Stomach (tissue), 19 donors: ENCODE measurements at places on chromosomes 2 and 18.

GRCh38 chr18:78735131-78736014 is 244.2 kb upstream of the SALL3 start:
- no peak overlapping the region for H3K27ac ChIP-seq
- H3K27me3 ChIP-seq = no peaks in the 10 kb centered on the region
- peak; percentile 23 for DNase-seq
- H3K36me3 ChIP-seq = no peaks in the 10 kb centered on the region

DNA sequence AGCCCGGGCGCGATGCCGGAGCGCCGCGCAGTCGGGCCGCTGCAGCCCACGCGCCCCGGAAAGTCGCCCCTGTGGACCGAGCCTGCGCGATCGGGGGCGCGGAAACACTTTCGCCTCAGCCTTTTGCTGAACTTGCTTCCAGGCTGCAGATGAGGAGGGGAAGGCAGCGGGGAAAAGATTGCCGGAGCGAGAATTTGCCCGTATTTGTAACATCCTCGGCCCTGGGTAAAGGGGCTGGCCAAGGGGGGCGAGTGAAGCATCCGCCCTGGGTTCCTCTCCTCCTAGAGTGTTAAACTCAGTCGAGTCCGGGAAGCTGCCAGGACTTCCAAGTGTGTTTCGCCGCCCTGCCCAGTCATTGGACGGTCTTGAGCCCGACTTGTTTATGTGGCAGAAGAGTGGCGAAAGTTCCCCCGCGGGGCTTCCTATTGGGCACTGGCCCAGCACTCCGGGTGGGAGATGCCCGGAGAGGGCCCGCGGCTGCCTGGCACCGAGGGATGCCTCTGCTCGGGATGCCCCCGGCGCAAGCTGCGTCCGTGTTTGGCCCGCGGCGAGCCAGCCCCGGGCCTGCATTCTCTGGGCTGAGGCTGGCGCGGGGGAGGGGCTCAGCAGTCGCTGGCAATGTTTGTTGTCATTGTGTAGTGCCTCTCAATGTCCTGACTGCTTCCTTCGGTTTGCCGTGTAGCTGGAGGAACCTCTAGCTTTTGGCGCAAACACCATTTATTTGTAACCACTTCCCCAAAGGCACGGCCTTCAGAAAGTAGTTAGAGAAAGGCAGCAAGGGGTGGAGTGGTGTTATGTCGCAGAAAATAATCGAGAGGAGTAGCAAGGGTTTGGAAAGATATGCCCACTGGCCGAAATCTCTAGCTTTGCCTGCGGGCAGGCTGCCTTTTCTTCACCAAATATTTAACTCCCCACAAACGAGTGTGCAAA is 1.1 kb downstream of the CYBRD1 start:
- DNase-seq = peak; percentile 82
- peak overlapping the region; percentile 83 for H3K4me3 ChIP-seq
- H3K4me1 ChIP-seq = peaks cover 21% of the 10 kb centered on the region

- no peak for DNase-seq
- H3K36me3 ChIP-seq = no peaks in the 10 kb centered on the region
- no peak overlapping the region for H3K4me3 ChIP-seq
- H3K27me3 ChIP-seq = no peaks in the 10 kb centered on the region
- no peaks in the 10 kb centered on the region for H3K4me1 ChIP-seq
- H3K27ac ChIP-seq = no peak overlapping the region
These were observed 66.7 kb downstream of the TWIST2 start for GRCh38 chr2:238914648-238915015.

GRCh38 chr2:215746226-215746886 is 267.0 kb downstream of the MREG start:
- H3K4me1 ChIP-seq = no peaks in the 10 kb centered on the region
- no peaks in the 10 kb centered on the region for H3K36me3 ChIP-seq
- H3K4me3 ChIP-seq = no peak overlapping the region
- H3K27me3 ChIP-seq = no peaks in the 10 kb centered on the region

GRCh38 chr2:67318993-67319481 is 78.1 kb upstream of the ETAA1 start:
- H3K27ac ChIP-seq = no peak overlapping the region
- DNase-seq = no peak
- H3K36me3 ChIP-seq = no peaks in the 10 kb centered on the region
- no peaks in the 10 kb centered on the region for H3K27me3 ChIP-seq
- H3K4me3 ChIP-seq = no peak overlapping the region

- H3K27ac ChIP-seq = no peak overlapping the region
- no peaks in the 10 kb centered on the region for H3K4me1 ChIP-seq
- H3K4me3 ChIP-seq = no peak overlapping the region
- no peaks in the 10 kb centered on the region for H3K27me3 ChIP-seq
- H3K36me3 ChIP-seq = no peaks in the 10 kb centered on the region
These were observed 1005.7 kb upstream of the PIK3C3 start for GRCh38 chr18:40949114-40949950.

- H3K36me3 ChIP-seq = no peaks in the 10 kb centered on the region
- no peak for DNase-seq
- H3K4me3 ChIP-seq = no peak overlapping the region
- H3K27ac ChIP-seq = no peak overlapping the region
- H3K27me3 ChIP-seq = no peaks in the 10 kb centered on the region
These were observed 843.0 kb downstream of the DPP10 start for GRCh38 chr2:115285416-115285815.

GRCh38 chr2:180016937-180017336 is 9.8 kb upstream of the CWC22 start:
- no peak overlapping the region for H3K27ac ChIP-seq
- H3K27me3 ChIP-seq = no peaks in the 10 kb centered on the region
- no peaks in the 10 kb centered on the region for H3K36me3 ChIP-seq
- H3K4me3 ChIP-seq = no peak overlapping the region

- H3K4me1 ChIP-seq = peaks cover 38% of the 10 kb centered on the region
- no peaks in the 10 kb centered on the region for H3K27me3 ChIP-seq
- no peak overlapping the region for H3K4me3 ChIP-seq
- H3K36me3 ChIP-seq = peaks cover 18% of the 10 kb centered on the region
- no peak for DNase-seq
These were observed 5.1 kb downstream of the PSD4 start for GRCh38 chr2:113178891-113179290.

GRCh38 chr2:232459419-232460035 is 3.6 kb downstream of the ALPI start:
- H3K27ac ChIP-seq = no peak overlapping the region
- peaks cover 21% of the 10 kb centered on the region for H3K27me3 ChIP-seq
- no peak overlapping the region for H3K4me3 ChIP-seq
- no peaks in the 10 kb centered on the region for H3K36me3 ChIP-seq
- DNase-seq = no peak

GRCh38 chr2:98654699-98655495 is 46.5 kb downstream of the UNC50 start:
- peaks cover 7% of the 10 kb centered on the region for H3K36me3 ChIP-seq
- no peak overlapping the region for H3K4me3 ChIP-seq
- no peaks in the 10 kb centered on the region for H3K4me1 ChIP-seq
- DNase-seq = peak; percentile 56

DNA sequence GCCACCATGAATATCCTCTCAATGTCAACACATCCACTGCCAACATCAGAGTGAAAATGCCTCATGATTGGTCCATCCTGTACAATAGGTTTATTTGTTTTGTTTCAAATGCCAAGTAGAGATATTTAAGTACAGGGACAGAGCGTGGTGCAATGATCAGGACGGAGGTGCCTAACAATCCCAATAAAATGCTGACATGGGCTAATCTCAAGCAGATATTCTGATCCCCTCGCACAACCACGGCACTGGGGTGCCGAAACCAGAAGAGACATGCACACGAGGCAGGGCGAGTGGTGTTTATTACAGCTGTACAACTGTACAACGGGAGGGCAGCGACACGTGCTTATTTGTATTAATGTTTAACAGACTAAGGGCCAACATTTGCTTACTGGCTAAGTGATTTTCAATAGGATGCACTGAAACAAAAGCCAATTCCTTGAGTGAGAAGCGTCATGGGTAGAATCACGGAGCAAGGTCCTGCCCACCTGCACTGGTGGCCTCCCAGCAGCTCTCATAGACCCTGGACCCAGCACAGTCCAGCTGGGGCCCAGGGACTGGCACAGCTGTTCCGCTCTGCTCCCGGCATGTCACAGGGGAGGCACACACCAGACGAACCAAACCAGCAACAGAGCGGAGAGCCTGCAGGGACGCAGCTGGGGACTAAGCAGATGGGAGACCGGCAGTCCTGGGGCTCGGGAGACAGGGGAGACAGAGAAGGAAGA is 101.4 kb downstream of the HDAC4 start:
- H3K4me1 ChIP-seq = peaks cover 77% of the 10 kb centered on the region
- H3K27ac ChIP-seq = peak overlapping the region; percentile 44
- H3K4me3 ChIP-seq = no peak overlapping the region
- no peaks in the 10 kb centered on the region for H3K27me3 ChIP-seq
- H3K36me3 ChIP-seq = no peaks in the 10 kb centered on the region

DNA sequence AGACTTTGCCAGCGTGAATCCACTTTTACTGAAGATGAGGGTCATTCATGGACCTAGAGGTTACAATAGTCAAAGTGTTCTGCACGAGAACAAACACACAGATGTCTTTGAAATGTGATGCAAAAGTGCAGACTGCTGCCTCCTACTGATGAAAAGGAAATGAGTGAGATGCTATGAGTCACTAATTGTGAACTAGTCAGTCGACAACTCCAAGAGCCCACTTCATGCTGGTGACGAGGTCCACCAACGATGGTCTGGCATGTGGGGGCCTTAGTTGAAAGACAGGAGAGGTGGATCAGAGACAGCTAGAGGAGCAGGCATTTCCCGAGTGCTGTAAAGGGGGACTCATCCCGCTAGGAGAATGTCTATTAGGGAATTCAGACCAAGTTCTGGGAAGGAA is 17.1 kb upstream of the ZNF236 start:
- peaks cover 6% of the 10 kb centered on the region for H3K27me3 ChIP-seq
- peaks cover 5% of the 10 kb centered on the region for H3K36me3 ChIP-seq

DNA sequence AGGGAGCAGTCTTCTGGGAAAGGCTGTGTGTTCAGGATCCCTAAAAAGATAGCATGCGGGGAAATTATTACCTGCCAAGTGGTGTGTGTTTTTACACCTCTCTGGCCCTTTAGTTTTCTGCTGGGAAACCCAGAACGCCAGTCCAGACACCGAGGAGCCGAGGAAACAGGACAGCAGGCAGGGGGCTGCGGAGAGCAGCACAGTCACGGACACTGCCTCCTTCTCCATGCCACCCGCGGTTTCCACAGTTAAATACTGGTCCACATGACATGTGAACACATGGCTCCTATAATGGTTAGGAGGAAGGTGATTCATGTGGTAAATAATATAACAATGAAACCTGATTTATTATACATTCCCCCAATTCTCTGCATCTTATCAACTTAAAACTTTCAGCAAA is 20.4 kb downstream of the CNOT11 start:
- H3K4me3 ChIP-seq = no peak overlapping the region
- DNase-seq = no peak
- no peaks in the 10 kb centered on the region for H3K27me3 ChIP-seq
- peak overlapping the region; percentile 9 for H3K27ac ChIP-seq
- peaks cover 15% of the 10 kb centered on the region for H3K4me1 ChIP-seq

- no peaks in the 10 kb centered on the region for H3K27me3 ChIP-seq
- H3K4me1 ChIP-seq = peaks cover 43% of the 10 kb centered on the region
These were observed 16.3 kb downstream of the CNDP2 start for GRCh38 chr18:74512321-74513053.

GRCh38 chr2:182971820-182972547 is 66.3 kb downstream of the NCKAP1 start:
- H3K27ac ChIP-seq = no peak overlapping the region
- H3K4me3 ChIP-seq = no peak overlapping the region
- no peaks in the 10 kb centered on the region for H3K27me3 ChIP-seq

- no peak for DNase-seq
- peaks cover 70% of the 10 kb centered on the region for H3K4me1 ChIP-seq
- no peak overlapping the region for H3K27ac ChIP-seq
These were observed 1.7 kb upstream of the SP100 start for GRCh38 chr2:230414302-230414701.

DNA sequence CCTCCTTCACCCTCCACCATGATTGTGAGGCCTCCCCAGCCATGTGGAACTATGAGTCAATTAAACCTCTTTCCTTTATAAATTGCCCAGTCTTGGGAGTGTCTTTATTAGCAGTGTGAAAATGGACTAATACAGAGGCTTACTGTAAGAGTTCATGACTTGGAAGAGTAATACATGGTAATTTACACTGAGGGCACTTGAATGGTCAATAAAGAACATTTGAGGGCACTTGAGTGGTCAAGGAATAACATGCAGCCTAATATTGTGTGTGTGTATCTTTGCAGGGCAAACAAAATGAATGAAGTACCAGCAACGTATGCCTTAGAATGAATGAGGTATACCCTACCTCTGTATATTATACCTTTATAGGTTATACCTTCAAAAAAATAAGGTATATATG is 190.4 kb upstream of the SOX11 start:
- H3K36me3 ChIP-seq = no peaks in the 10 kb centered on the region
- no peaks in the 10 kb centered on the region for H3K4me1 ChIP-seq
- no peak overlapping the region for H3K4me3 ChIP-seq
- no peak for DNase-seq

GRCh38 chr2:110940376-110940910 is 180.3 kb upstream of the BCL2L11 start:
- DNase-seq = no peak
- H3K27me3 ChIP-seq = no peaks in the 10 kb centered on the region
- H3K36me3 ChIP-seq = no peaks in the 10 kb centered on the region
- no peaks in the 10 kb centered on the region for H3K4me1 ChIP-seq
- H3K27ac ChIP-seq = no peak overlapping the region
